ENCODE measurements at places on chromosomes 16 and 17.
A peak's percentile ranks its signal among the peaks of the same experiment; 100 is the strongest.

GRCh38 chr16:79612207-79612606 is 11.7 kb upstream of the MAF start:
- DNase-seq, result no peak

DNA sequence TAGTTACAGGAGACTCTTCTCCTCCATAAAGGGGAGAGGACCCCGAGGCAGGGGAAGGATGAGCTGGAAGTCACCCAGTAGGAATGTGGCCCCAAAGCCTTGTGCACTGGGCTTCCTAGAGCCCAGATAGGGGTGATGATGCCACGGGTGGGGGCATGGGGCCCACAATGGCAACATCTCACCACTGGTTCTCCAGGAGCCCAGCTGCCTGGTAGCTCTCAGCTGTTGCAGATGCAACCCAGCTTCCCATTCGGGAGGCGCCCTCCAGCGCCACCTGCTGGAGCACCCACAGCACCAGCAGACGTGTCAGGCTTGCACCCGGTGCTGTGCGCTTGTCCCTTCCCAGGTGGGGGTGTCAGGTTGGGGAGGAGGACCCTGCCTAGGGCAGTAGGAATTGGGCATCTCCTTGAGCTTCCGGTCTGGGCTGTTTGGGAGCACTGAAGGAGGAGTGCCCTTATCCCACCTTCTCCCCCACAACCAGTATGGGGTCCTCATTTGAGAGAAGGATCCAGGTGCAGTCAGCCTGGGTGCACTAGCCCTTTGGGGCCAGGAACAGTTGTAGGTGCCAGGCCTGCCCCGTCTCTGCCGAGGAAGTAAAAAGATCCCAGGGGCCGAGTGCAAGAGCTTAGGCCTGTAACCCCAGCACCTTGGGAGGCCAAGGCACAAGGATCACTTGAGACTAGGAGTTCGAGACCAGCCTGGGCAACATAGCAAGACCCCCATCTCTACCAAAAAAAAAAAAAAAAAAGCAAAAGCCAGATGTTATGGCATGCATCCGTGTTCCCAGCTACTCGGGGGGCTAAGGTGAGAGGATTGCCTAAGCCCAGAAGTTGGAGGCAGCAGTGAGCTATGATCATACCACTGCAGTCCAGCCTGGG is 14.4 kb downstream of the CDIPT start:
- DNase-seq, result peak; percentile 82

DNA sequence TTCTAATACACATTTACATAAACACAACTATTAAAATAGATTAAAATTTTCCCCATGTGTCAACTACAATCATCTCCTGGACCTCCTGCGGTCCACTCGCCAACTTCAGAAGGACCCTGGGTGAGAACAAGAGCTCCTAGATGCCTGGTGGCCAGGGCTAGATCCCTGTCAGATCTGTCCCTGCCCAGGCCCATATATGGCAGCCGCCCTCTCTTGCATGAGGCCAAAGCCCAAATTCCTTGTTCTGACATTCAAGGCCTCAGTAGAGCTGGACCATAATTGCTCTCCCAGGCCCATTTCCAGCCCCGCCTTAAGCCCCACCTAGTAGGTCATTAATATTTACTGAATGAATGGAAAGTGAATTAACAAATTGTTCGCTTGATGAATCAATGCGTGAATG is 237.7 kb downstream of the KATNIP start:
- DNase-seq, result no peak

- DNase-seq, result no peak
Observed at GRCh38 chr17:35265566-35266141, 22.8 kb downstream of the SLFN5 start.

DNA sequence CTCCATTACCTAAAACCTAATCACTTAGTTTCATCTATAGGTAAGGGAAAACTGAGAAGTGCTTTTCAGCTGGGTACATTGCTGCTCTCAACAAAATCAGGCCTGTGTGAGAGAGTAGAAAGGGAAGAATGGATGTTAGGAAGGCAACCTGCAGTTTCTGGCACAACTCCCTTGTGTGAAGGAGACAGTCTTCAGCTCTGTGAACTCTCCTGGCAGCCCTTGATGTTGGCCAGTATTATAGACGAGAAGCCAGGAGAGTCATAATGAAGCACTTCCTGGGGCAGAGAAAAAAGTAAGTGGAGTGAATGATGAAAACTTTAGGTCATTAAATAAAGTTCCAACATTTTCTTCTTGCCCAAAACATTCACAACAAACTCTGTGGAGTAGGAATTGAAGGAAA is 260.1 kb downstream of the IRX3 start:
- no peak for DNase-seq

DNA sequence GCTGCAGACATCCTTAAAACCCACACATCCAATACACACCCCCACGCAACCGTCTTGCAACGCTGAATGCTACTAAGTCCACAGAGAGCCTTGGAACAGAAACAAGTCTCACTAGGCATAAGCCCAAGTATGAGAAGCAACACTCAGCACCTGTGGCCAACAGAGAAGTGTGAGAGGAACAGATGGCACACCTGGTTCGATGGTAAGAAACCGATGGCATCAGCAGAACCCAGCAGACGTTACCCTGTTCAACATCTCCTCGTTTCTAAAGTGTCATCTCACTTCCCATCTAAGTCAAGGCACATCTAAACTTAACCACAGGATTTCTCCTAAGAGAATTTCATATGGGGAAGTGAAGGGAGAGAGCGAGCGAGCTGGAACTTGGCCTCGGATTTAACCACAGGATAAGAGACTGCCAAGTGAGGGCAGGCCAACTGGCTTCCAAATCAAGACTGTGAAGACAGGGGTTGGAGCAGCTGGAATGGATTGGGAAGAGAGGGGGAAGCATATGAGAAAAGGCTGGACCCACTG is 41.0 kb downstream of the NXPH3 start:
- DNase-seq, result no peak

- peak; percentile 85 for DNase-seq
Observed at GRCh38 chr17:46193151-46193625, at the start of gene KANSL1. TSS of gene KANSL1 (minus strand) at chr17:46193429. CDS start at chr17:46172143, 21,286 bp downstream.

All from stimulated activated CD4-positive, alpha-beta T cell treated with anti-CD3 and anti-CD28 coated beads, TNF-alpha, amount 100 ng/mL, for 24 hours (primary cell).